ENCODE measurements at places on chromosomes 16 and 17.

DNA sequence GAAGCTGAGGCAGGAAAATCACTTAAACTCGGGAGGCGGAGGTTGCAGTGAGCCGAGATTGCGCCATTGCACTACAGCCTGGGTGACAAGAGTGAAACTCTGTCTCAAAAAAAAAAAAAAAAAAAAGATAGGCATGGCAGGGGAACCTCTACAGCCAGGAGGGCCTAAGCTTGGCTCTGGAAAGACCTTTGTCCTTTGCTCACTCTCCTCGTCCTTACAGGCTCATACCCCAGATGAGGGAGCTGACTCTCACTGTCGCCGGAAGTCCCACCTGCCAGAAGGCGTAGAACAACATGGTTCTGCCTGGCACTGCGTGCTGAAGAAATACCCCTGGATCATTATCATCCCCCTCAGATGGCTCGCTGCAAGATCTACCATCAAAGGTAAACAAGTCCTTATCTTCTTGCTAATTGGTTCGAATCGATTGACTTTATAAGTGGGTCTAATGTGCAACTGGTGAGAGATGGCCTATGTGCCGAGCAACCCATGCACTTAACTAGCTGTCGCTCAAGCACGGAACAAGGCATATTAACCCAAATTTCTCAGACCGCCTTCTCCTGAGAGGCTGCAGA, 29.7 kb downstream of the RTN4RL1 start:
- no peak for DNase-seq
- no peaks in the 10 kb centered on the region for H3K36me3 ChIP-seq
- H3K4me1 ChIP-seq: peaks cover 35% of the 10 kb centered on the region
- peaks cover 36% of the 10 kb centered on the region for H3K27me3 ChIP-seq
- no peak overlapping the region for H3K4me3 ChIP-seq

GRCh38 chr16:85812811-85813700, 13.6 kb downstream of the COX4I1 start:
- DNase-seq: no peak
- H3K27me3 ChIP-seq: no peaks in the 10 kb centered on the region
- no peak overlapping the region for H3K4me3 ChIP-seq
- peaks cover 9% of the 10 kb centered on the region for H3K4me1 ChIP-seq
- H3K36me3 ChIP-seq: no peaks in the 10 kb centered on the region
- H3K27ac ChIP-seq: no peak overlapping the region

- no peaks in the 10 kb centered on the region for H3K4me1 ChIP-seq
- no peaks in the 10 kb centered on the region for H3K27me3 ChIP-seq
- H3K27ac ChIP-seq: no peak overlapping the region
- peak; percentile 10 for DNase-seq
- no peaks in the 10 kb centered on the region for H3K36me3 ChIP-seq
- no peak overlapping the region for H3K4me3 ChIP-seq
Observed at GRCh38 chr17:58263773-58264172, 17.0 kb downstream of the MPO start.

DNA sequence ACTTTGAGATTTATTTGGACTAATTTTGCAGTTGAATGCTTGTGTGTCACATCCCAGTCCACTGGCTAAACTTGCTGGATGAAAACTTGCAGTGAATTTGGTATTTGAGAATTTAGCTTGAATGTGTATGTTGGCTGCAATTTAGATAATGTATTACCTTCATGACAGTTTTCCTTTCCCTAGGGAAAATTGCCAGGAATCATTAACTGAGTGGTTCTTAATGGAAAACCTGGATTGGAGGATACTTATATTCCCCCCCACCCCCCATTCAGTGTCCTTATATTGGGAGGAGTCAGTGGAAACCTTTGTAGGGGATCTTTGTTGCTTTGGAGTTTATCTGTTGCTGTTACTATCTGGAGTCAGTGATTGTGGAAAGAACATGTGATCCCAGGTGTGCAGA, 67.6 kb downstream of the KPNA2 start:
- no peak for DNase-seq
- H3K27me3 ChIP-seq: no peaks in the 10 kb centered on the region
- no peak overlapping the region for H3K4me3 ChIP-seq
- peak overlapping the region; percentile 2 for H3K27ac ChIP-seq

GRCh38 chr16:4583906-4584305, 27.8 kb downstream of the C16orf96 start:
- no peak overlapping the region for H3K4me3 ChIP-seq
- H3K27me3 ChIP-seq: no peaks in the 10 kb centered on the region
- H3K4me1 ChIP-seq: peaks cover 7% of the 10 kb centered on the region
- no peak overlapping the region for H3K27ac ChIP-seq
- DNase-seq: no peak
- H3K36me3 ChIP-seq: no peaks in the 10 kb centered on the region

DNA sequence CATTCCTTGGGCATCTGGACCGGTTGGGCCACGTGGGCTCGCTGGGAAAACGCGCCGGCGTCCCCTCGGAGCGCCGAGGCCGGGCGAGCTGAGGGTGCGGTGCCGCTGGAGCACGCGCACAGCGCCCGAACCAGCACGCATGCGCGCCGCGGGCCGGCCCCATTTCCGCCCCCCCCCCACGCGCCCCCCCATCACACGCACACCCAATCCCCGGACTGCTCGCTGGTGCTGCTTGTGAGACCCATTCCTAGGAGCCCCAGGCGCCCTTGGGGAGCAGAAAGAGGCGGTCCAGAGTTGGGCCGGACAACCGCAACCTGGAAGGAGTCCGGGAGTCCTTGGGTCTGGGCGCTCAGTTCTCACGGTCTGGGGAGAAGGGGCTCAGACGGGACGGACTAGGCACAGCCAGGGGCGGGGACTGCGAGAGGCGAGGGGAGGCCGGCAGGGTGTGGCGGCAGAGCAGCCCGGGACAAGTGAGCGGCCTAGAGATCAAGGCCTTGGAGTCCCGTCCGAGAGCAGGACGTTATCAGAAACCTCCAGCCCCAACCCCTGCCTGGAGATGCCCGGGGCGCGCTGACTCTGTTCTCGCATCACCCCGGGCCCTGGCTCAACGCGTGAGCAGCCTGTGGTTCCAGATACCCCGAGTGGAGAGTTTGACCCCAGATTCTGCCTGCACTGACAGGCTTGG, 6.0 kb upstream of the CBX8 start:
- no peaks in the 10 kb centered on the region for H3K36me3 ChIP-seq
- peaks cover 69% of the 10 kb centered on the region for H3K4me1 ChIP-seq
- H3K27me3 ChIP-seq: peaks cover 53% of the 10 kb centered on the region
- H3K27ac ChIP-seq: no peak overlapping the region
- H3K4me3 ChIP-seq: no peak overlapping the region
- DNase-seq: no peak

DNA sequence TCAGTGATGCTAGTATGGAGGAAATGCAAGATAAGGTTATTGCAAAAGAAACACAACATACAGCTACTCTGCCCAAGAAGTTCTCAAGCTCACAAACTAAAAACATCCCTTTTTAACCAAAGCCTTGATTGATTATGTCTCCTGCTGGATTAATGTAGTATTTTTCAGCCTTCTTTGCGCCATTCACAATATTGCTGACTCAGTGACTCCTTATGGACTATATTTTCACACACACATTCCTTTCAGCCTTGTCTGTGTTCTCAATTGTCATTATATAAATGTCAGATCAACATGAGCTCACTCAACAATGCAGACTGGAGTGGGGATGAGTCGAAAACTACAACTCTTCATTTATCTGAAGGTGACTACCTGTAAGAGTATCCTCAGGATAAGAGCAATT, 579.3 kb upstream of the CDH8 start:
- DNase-seq: no peak
- no peaks in the 10 kb centered on the region for H3K27me3 ChIP-seq
- no peak overlapping the region for H3K27ac ChIP-seq
- no peaks in the 10 kb centered on the region for H3K4me1 ChIP-seq

DNA sequence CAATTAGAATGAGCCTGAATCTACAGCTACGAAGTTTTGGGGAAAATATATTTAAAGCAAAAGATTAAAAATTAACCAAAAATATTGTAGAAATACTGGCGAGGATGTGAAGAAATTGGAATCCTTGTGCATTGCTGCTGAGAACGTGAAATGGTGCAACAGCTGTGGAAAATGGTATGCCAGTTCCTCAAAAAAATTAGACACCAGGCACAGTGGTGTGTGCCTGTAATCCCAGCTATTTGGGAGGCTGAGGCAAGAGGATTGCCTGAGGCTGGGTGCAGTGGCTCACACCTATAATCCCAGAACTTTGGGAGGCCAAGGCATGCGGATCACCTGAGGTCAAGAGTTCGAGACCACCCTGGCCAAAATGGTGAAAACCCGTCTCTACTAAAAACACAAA, 119.9 kb upstream of the TMEM97 start:
- H3K4me3 ChIP-seq: no peak overlapping the region
- no peaks in the 10 kb centered on the region for H3K4me1 ChIP-seq

GRCh38 chr16:11570258-11570657, 16.5 kb downstream of the LITAF start:
- no peaks in the 10 kb centered on the region for H3K27me3 ChIP-seq
- no peaks in the 10 kb centered on the region for H3K36me3 ChIP-seq
- no peak for DNase-seq
- H3K4me3 ChIP-seq: no peak overlapping the region
